ENCODE measurements at places on chromosomes 7 and 10.

GRCh38 chr10:68574051-68574450 lies 13.9 kb downstream of the TET1 start:
- DNase-seq: no peak

DNA sequence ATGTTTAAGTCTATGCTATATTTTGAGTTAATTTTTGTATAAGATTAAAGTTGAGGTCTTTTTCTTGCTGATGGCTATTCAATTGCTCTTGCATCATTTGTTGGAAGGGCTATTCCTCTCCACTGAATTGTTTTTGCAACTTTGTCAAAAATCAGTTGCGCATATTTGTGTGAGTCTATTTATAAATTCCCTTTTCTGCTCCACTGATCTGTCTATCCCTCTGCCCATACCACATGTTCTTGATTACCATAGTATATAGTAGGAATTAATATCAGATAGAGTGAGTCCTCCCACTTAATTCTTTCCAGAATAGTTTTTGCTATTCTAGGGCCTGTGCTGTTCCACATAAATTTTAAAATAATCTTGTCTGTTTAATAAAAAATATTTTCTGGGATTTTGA lies 152.4 kb upstream of the ADCY1 start:
- no peak for DNase-seq

- DNase-seq: no peak
These were observed 57.1 kb downstream of the STK17A start for GRCh38 chr7:43639858-43640491.

DNA sequence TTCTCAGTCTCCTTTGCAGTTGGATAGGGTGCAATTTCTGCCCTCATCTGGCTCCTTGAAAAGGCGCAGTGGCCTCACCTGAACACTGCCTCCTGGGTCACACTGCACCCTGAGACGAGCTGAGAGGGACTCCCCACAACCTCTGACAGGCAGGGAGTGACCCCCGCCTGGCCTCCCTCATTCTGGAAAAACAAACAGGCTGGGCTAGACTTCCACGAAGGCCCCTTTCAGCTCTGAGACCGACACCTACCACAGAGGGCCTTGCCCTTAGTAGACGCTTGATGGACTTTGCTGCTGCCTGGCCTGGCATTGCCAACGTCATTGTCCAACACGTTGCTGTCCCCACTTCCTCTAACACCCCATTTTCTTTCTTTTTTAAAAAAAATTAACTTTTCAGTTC lies 8.6 kb downstream of the FAM241B start:
- no peak for DNase-seq

GRCh38 chr7:7966141-7966734 lies 2.4 kb upstream of the GLCCI1 start:
- no peak for DNase-seq

DNA sequence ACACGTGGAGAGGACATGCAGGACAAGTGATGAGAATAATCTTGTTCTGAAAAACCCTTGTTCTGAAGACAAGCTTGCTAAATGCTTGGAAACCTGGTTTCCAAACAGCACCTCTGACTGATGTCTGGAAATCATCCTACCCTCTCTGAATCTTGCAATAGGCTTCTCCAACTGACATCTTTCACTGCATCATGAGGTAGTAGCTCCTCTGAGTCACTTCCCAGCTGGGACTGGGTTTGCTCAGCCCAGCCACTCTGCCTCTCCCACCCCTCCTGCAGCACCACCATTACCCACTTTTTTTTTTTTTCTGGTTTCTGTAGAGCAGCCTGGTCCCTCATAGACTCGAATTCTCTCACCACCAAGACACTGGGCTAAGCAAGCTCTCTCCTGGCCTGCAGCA lies 919.8 kb downstream of the GRID1 start:
- no peak for DNase-seq

GRCh38 chr10:97291357-97292096 lies 910 bp downstream of the ARHGAP19 start:
- no peak for DNase-seq

- no peak for DNase-seq
These were observed 20.8 kb downstream of the SCRN1 start for GRCh38 chr7:29968683-29969395.

DNA sequence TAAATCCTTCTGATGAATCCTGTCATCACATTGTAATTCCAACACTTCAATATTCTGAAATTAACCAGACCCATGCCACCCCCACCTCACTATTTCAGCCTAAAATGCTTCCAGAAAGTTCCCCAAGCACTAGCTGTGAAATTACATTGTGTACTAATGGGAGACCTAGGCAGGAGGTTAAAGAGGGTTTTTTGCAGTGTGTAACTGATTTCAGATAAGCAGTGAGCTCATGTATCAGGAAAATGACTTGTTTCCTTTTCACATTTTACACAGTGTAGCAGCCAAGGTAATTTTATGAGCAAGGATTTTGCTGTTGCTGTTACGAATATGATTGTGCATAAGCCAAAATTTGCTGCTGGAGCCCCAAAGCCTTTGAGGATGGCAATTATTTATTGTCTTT lies 129.0 kb downstream of the INHBA start:
- DNase-seq: no peak

- no peak for DNase-seq
These were observed 965.5 kb downstream of the GRID1 start for GRCh38 chr10:85400981-85401695.

- DNase-seq: no peak
These were observed 6.3 kb upstream of the SEMA3A start for GRCh38 chr7:84200859-84201258.

DNA sequence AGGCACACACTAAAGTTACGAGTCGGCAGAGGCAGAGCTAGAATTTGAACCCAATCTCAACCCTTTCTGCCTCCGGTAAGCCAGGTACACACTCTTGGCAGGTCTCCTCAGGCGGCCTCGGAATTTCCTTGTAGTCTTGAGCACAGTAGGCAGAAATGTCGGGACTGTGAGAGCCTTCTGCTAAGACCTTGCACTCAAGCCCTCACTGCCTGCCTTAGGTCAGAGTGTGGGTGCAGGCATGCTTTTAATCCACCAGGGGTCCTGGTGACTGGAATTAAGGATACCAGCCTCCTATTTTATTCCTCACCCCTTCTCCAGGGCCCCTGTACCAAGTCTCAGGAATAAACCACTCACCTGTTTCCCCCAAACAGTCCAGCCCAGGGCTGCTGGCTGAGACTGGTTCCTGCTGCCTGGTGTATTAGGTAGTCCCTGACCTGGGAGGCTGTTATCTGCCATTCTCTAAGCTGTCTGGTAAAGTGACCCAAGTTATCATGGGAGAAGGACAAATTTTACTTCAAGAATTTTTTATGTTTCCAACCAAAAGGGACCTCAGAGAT lies 855 bp downstream of the ATP6V1F start:
- DNase-seq: no peak

DNA sequence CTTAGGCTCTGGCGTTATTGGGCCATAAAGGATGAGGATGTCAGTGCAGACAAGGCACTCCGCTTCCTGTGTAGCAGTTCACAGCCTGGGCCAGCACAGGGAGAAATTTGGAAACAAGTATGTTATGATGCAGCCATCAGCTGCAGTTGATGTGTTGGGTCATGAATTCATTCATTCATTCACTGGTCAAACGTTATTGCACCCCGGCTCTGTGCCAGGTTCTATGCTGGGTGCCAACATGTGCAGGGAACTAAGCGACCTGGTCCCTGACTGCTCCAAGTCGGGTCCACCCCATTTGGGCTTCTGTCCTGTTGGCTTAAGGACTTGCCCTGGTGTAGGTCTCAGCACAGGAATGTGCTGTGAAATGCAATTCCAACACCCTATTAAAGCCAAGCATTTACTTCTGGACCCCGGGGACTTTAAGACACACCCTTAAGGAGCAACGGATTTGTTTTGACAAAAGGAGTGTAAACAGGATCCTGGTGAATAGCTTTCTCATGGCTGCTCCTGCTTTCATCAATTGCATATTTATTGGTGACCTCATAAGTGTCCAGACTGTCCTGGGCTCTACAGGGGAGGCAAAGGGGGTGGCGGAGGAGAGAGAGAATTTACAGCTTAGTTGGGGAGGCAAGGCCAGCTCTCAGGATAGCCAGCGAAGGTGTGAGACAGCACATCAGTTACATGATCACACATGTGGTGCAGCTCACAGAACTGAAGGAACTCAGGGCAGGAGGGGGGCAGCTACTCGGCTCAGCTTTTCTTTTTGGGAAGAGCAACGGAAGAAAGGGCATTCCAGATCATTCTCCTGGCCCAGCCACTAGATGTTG lies 158.6 kb downstream of the GRK5 start:
- no peak for DNase-seq

DNA sequence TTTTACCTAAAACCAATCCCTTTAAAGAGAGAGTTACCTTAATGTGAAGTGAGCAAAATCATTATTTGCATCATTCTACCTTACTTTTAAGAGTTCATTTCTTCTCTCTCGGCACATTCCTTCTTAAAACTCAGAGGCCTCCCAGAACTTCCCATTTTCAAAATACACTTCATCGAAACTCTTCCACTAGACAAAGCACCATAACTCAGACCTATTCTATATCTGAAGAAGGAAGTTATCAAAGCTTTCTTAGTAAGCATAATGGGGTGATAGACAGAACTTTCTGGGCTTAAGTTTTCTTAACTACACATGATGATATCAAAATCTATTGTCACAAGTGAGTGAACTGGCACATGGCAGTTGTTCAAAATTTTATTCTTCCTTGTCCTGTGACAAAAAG lies 24.6 kb upstream of the GNAT3 start:
- no peak for DNase-seq

GRCh38 chr7:1330801-1331425 lies 98.2 kb downstream of the UNCX start:
- no peak for DNase-seq

- no peak for DNase-seq
These were observed 62.9 kb upstream of the FAM171A1 start for GRCh38 chr10:15433850-15434537.

GRCh38 chr10:29728541-29729049 lies 93.8 kb upstream of the SVIL start:
- no peak for DNase-seq

GRCh38 chr10:31207636-31208035 lies 111.4 kb upstream of the ZEB1 start:
- no peak for DNase-seq

GRCh38 chr7:154841731-154842331 lies 161.1 kb downstream of the PAXIP1 start:
- no peak for DNase-seq

DNA sequence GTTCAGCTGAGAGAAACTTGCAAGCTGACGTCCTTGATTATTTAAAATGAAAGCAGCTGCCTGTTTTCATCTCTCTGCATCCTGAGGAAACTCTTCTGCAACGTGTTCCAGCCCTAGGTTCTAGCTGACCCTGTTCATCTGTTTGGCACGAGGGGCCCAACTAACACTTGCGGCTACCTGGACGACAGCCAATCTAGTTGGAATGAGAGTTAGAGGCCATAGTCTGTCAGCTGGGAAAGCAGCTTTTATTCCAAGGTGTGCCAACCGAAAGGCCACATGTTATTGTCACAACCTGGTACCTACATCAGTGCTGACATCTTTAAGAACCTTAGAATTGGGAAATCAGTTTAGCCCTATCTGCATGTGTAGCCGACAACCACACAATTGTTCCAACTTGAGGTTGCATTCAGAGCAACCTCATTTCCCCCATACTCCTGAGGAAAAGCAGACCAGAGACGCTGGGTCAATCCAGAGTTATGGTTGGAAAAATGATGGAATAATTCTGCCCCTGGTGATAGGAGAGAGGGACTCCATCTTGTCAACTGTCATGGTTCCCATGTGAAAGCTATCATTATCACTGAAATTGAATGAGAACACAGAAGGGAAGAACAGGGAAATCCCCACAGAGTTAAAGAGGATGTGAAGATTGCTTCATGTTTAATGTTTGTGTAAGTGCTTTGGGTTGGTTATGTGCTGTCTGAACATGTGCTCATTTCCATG lies 121.6 kb downstream of the EGFR start:
- no peak for DNase-seq

DNA sequence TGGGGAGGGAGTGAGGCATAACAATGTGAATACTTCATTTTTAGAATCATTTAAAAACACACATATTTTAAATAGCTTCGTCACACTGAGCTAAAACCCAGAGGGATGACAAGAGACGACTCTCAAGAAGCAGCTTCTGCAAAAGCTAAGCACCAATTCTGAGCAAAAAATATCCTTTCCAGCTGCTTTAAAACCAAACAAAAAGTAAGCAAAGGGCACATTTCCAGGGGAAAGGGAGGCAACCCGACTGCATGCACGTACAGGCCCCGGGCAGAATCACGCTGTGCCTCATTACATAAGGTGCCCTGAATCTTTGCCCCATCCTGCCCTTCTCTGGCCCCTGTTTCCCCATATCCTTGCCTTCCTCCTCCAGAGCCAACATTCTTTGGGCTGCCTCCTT lies 78.4 kb downstream of the DGKI start:
- no peak for DNase-seq

GRCh38 chr10:36412942-36413341 lies 712.5 kb upstream of the ANKRD30A start:
- no peak for DNase-seq

GRCh38 chr7:880450-880849 lies 4.1 kb downstream of the GET4 start:
- DNase-seq: no peak

DNA sequence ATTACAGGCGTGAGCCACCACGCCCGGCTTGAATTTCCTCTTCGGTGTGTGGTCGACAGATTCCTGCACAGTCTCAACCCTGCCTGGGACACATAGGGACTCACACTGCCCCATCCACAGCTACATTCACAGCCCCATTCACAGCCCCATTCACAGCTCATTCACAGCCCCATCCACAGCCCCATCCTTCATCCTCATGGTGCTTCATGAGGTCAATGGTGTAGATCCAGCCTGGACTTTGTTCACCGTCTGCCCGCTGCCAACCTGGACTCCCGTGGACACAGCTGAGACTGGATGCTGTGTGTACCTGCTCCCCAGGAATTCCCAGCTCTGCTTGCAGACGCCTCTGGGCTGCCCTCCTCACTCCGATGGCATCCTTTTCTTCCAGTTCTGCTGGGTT lies 5.2 kb downstream of the IDI2 start:
- DNase-seq: no peak

DNA sequence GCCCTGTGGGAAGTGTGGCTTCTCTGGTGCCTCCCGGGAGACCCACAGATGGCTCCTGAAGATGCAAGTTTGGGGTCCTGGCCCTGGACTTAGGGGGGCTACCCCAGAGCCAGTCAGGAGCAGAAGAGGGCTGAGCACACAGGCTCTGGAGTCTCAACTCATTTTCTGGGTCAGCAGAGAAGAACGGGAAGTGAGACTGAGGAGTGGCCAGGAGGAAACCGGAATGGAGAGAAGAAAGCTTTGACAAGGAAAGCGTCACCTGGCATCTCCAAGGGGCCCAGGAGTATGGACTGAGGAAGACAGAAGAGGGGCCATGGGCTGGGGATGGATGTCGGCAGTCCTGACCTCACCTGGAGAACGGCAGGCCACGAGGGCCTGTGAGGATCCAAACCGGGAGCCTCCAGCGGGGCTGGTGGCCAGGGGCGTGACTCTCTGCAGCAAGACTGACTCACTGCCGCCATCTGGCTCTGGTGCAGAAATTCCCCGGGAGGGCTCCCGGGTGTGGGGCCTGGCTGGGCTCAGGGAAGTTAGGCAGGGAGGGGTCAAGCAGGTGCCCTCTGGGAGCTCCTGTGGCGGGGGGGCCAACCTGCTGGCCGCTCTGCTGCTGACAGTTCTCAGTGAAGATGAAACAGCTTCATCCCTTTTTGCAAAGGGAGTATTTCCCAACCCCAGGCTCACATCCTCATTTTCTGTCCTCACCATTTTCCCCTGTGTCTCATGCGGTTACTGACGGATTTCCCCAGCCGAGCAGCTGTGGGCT lies 23.6 kb downstream of the DAGLB start:
- DNase-seq: no peak

GRCh38 chr10:28370107-28370835 lies 67.4 kb upstream of the MPP7 start:
- DNase-seq: no peak

GRCh38 chr7:121714559-121715303 lies 158.2 kb upstream of the PTPRZ1 start:
- DNase-seq: no peak

Data from T-cell (primary cell).